ENCODE measurements at places on chromosomes 13 and 19. TPM values are rescaled to one million over a fixed set of nuclear protein-coding genes. Genes with fewer than 3 reads are reported as not detected.

GIPC3 gene
- 2.3 TPM for total RNA-seq

ZNF320 gene
- total RNA-seq = 23.8 TPM

LILRA1 gene
- not detected for total RNA-seq

TICAM1 gene
- total RNA-seq = 1.2 TPM

ZNF763 gene
- 2.4 TPM for total RNA-seq

CCDC70 gene
- total RNA-seq = not detected

LPAR2 gene
- total RNA-seq = 44.5 TPM

GNG7 gene
- total RNA-seq = 13.2 TPM

GRCh38 chr13:99377641-99378040, 70.4 kb upstream of the GPR183 start:
- peaks cover 22% of the 10 kb centered on the region for H3K4me1 ChIP-seq
- H3K27me3 ChIP-seq = no peaks in the 10 kb centered on the region
- H3K27ac ChIP-seq = no peak overlapping the region

DNA sequence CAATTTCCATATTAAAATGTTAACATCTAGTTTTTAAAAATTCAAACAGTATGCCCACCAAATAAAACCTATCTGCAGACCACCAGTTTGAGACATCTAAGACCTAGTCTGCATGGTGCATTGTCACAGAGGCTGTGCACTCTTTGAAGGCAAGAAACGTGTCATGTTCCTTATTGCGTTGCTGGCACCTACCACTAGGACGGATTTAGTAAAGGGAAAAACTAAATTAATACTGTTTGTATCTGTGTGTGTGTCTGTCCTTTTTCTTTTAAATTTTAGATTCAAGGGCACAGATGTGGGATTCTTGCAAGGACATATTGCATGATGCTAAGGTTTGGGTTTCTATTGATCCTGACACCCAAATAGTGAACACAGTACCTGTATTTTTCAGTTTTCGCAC, 481.4 kb downstream of the UQCRFS1 start:
- no peak overlapping the region for H3K4me3 ChIP-seq
- H3K27me3 ChIP-seq = peaks cover 32% of the 10 kb centered on the region
- DNase-seq = no peak
- H3K27ac ChIP-seq = no peak overlapping the region
- H3K4me1 ChIP-seq = peaks cover 7% of the 10 kb centered on the region
- no peaks in the 10 kb centered on the region for H3K36me3 ChIP-seq

- H3K36me3 ChIP-seq = peaks cover 28% of the 10 kb centered on the region
- no peaks in the 10 kb centered on the region for H3K27me3 ChIP-seq
- peak overlapping the region; percentile 84 for H3K27ac ChIP-seq
- no peak overlapping the region for H3K4me3 ChIP-seq
- peaks cover 7% of the 10 kb centered on the region for H3K4me1 ChIP-seq
Measured at GRCh38 chr19:43554317-43554895, 20.9 kb downstream of the XRCC1 start.

GRCh38 chr19:19417628-19418245, 12.3 kb downstream of the GATAD2A start:
- no peak overlapping the region for H3K4me3 ChIP-seq
- no peaks in the 10 kb centered on the region for H3K27me3 ChIP-seq
- DNase-seq = no peak
- H3K4me1 ChIP-seq = peaks cover 38% of the 10 kb centered on the region

DNA sequence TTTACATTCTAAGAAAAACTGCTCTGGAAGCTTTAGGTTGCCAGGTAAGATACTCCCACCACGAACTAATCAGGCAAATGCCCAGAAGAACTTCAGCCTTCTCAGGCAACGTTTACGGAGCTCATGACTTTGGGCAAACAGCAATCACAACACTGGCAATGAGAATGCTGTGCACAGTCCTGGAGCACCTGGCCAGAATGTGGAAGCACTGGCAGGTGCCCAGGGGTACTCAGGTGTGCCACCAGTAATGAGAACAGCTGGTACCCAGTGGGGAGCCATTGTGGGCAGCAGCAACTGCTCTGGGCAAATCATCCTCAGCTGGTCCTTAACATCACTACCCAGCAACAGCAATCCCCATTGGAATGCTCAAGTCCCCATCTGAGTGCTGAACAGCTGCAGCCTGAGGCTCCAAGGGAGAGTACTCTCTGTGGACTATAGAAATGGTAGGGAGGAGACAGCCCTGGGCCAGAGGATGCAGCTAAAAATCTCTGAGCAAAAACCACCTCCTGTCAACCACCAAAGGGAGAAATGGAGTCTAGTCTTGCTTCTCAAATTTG, 210.0 kb downstream of the FOXO1 start:
- H3K4me3 ChIP-seq = no peak overlapping the region
- H3K27ac ChIP-seq = no peak overlapping the region
- H3K27me3 ChIP-seq = no peaks in the 10 kb centered on the region
- H3K4me1 ChIP-seq = no peaks in the 10 kb centered on the region
- DNase-seq = no peak
- H3K36me3 ChIP-seq = no peaks in the 10 kb centered on the region

DNA sequence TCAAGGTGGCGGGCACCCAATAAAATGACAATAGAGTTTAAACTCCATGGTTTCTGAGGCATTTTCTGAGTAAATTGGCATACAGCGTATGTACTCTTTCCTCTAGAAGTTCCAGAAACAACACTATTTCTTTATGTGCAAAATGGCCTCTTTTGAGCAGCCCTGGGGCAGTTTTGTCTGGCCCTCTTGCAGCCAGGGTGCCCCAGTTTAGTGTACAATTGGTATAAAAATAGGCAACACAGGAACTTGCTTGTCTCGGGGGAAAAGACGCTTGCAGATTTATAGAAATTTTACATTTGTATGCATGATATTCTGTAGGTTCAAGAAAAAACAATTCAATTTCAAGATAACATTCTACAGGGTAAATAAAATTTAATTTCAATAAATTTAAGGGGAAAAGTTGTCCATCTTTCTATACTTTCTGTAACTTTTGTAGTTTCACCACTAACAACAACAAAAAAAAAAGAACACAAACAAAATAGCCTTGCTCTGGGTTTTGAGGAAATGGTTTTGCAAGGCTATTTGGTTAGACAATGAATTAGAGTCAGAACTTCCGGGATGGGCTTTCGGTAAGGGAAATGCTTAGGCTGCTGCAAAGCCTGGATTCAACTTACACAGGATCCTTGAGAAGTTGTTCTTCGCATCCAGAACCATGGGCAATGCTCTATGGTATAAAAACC, 45.3 kb downstream of the LRCH1 start:
- H3K36me3 ChIP-seq = peaks cover 6% of the 10 kb centered on the region
- H3K4me1 ChIP-seq = peaks cover 41% of the 10 kb centered on the region
- no peaks in the 10 kb centered on the region for H3K27me3 ChIP-seq
- H3K27ac ChIP-seq = no peak overlapping the region

DNA sequence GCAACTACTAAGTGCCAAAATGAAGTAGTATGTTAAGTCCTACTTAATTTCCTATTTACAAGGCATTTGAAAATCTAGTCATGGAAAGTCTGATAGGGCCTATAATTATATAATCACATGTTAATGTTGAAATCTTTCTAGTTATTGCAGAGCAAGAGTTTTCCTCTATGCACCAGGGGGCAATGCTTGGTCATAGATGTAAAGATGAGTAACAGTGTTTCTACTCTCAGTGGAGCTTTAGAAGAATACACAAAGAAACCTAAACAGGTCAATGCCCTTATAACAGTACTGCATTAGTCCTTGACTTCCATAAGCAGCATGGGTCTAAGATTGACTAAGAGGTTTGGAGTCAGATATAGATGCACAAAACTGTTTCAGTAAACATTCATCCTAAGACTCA, 218.7 kb downstream of the KCTD12 start:
- no peak overlapping the region for H3K4me3 ChIP-seq
- peaks cover 7% of the 10 kb centered on the region for H3K4me1 ChIP-seq
- no peak overlapping the region for H3K27ac ChIP-seq

DNA sequence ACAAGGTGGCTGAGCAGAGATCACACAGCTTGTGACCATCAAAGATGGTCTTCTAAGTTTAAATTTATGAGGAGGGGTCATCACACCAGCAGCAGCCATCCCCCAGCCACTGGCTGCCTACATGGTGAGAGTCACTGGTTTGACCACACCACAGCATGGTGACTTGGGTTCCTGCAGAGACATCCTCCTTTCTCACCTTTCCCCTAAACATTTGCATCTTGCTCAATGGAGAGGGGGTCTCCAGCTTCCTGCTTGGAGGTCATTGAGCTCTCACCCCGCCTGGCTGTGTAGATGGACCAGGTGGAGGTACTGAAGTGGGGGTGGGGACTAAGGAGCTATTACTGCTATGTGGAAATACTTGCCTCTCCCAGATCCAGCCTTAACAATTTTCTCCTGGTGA, 247.6 kb upstream of the ARGLU1 start:
- H3K36me3 ChIP-seq = no peaks in the 10 kb centered on the region
- peak overlapping the region; percentile 86 for H3K27ac ChIP-seq
- peak; percentile 28 for DNase-seq
- no peak overlapping the region for H3K4me3 ChIP-seq
- H3K27me3 ChIP-seq = no peaks in the 10 kb centered on the region

DNA sequence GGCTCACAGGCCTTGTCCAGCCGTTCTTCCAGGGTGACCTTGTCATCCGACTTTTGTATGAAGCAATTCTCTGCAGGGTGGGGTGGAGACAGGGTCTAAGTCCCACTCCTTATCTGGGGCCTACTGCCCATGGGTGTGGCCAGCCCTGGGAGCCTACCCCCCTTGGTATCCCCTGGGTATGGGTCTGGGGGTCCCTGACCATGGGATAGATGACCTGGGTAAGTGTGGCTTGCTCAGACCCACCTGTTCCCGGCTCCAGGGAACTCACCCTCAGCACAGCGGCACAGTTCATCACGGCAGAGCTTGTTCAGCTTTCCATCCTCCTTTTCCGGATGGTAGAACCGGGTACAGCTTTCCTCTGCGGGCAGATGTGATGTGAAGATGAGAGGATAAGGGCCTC, 9.2 kb upstream of the TNFSF14 start:
- peaks cover 25% of the 10 kb centered on the region for H3K4me1 ChIP-seq
- H3K27me3 ChIP-seq = peaks cover 21% of the 10 kb centered on the region
- peaks cover 6% of the 10 kb centered on the region for H3K36me3 ChIP-seq
- no peak overlapping the region for H3K4me3 ChIP-seq

GRCh38 chr13:33545492-33545891, 259.9 kb upstream of the STARD13 start:
- H3K36me3 ChIP-seq = no peaks in the 10 kb centered on the region
- no peak for DNase-seq
- H3K4me1 ChIP-seq = peaks cover 45% of the 10 kb centered on the region
- H3K27ac ChIP-seq = 0 out of 2 replicates have a peak overlapping the region, but pooled peaks have one; percentile 20
- peak overlapping the region; percentile 20 for H3K4me3 ChIP-seq

DNA sequence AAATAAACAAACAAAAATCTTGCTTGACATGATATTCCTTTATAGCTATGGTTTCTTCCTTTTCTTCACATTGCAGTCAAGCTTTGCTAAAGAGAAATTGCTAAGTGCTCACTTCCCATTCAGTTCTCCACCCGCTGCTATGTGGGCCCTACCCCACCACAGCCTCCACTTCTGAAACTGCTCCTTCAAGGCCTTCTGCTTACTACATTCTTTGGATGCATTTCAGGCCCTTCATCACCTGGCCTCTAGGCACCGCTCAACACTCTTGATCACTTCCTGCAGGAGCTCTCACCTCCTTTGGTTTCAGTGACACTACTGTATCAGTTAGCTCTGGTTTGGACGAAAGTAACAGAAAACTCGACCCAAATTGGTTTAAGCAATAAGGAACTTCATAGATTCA, 72.4 kb downstream of the KLF5 start:
- H3K4me1 ChIP-seq = no peaks in the 10 kb centered on the region
- H3K27ac ChIP-seq = no peak overlapping the region
- no peaks in the 10 kb centered on the region for H3K36me3 ChIP-seq

GRCh38 chr19:10936661-10937084, 8.1 kb downstream of the TIMM29 start:
- DNase-seq = peak; percentile 59
- no peaks in the 10 kb centered on the region for H3K27me3 ChIP-seq
- H3K27ac ChIP-seq = no peak overlapping the region
- no peaks in the 10 kb centered on the region for H3K4me1 ChIP-seq
- H3K4me3 ChIP-seq = peak overlapping the region; percentile 11
- 0 out of 2 replicates have a peak, but pooled peaks cover 3% of the 10 kb centered on the region for H3K36me3 ChIP-seq

DNA sequence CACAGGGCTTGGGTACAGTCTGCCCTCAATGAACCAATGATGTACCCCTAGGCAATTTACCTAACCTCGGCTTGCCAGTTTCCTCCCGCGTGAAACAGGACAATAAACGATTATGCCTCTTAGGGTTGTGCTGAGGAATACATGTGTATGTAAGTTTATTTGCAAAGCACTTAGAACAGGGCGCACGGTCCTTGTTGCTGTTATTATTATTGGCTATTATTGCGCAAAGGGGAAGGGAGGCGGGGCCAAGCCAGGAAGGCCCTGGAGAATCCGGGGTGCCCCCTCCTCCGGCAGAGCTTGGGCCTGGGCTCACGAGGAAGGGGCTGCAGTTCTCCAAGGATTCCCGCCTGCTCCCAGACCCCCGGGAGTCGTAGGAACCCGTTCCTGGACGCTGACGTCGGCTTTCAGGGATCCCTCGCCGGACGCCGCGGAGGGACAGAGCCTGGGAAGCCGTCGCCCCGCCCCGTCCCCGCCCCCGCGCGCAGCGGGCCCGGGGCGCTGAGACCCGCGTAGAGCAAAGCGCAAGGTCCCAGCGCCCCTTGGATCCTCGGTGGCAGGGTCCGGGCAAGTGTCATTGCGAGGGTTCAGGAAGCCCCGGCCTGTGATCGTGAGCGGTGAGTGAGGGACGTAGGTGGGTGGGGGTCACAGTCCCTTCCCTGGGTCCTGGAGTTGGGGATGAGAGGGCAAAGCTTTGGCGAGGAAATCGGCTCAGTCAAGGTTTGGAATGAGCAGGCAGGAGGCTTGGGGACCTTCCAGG, at the start of gene TMEM91:
Gene TMEM91, plus strand, starts transcription at position 293 of the 757 bp plus-strand sequence. CDS start 1,777 bp downstream, outside the sequence.
- H3K27me3 ChIP-seq = peaks cover 14% of the 10 kb centered on the region
- no peaks in the 10 kb centered on the region for H3K36me3 ChIP-seq
- peak within 1 kb of the TSS; percentile 80 for H3K4me3 ChIP-seq
- peaks cover 17% of the 10 kb centered on the region for H3K4me1 ChIP-seq
- H3K27ac ChIP-seq = peak within 1 kb of the TSS; percentile 79

GRCh38 chr19:17938092-17938845, 5.5 kb downstream of the CCDC124 start:
- peaks cover 16% of the 10 kb centered on the region for H3K4me1 ChIP-seq
- H3K27me3 ChIP-seq = no peaks in the 10 kb centered on the region
- H3K27ac ChIP-seq = no peak overlapping the region
- peaks cover 8% of the 10 kb centered on the region for H3K36me3 ChIP-seq
- peak; percentile 85 for DNase-seq

DNA sequence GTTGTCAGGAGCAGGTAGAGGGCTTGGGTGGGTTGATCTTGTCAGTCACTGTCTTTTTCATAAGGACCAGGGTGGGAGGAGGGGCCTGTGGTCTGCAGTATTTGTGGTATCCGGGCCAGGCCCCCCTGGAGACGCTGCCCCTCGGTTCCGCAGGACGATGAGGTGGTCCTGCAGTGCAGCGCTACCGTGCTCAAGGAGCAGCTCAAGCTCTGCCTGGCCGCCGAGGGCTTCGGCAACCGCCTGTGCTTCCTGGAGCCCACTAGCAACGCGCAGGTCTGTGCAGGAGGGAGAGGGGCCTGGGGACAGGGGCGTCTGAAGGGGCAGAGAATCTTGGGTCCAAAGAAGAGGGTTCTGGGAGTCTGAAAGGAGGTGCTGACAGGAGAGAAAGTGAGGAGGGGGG, 7.1 kb downstream of the RYR1 start:
- no peak for DNase-seq
- peaks cover 13% of the 10 kb centered on the region for H3K4me1 ChIP-seq
- no peaks in the 10 kb centered on the region for H3K27me3 ChIP-seq
- H3K4me3 ChIP-seq = no peak overlapping the region
- H3K27ac ChIP-seq = peak overlapping the region; percentile 33
- H3K36me3 ChIP-seq = peaks cover 18% of the 10 kb centered on the region

GRCh38 chr13:91845612-91846011, 447.2 kb downstream of the GPC5 start:
- H3K36me3 ChIP-seq = no peaks in the 10 kb centered on the region
- no peaks in the 10 kb centered on the region for H3K4me1 ChIP-seq
- no peak overlapping the region for H3K4me3 ChIP-seq

- H3K36me3 ChIP-seq = peaks cover 85% of the 10 kb centered on the region
- DNase-seq = no peak
- no peak overlapping the region for H3K4me3 ChIP-seq
Measured at GRCh38 chr19:5645409-5645808, 22.5 kb downstream of the SAFB start.
